Aorta (tissue), 5 donors: ENCODE measurements at places on chromosomes 1 and 21.

DNA sequence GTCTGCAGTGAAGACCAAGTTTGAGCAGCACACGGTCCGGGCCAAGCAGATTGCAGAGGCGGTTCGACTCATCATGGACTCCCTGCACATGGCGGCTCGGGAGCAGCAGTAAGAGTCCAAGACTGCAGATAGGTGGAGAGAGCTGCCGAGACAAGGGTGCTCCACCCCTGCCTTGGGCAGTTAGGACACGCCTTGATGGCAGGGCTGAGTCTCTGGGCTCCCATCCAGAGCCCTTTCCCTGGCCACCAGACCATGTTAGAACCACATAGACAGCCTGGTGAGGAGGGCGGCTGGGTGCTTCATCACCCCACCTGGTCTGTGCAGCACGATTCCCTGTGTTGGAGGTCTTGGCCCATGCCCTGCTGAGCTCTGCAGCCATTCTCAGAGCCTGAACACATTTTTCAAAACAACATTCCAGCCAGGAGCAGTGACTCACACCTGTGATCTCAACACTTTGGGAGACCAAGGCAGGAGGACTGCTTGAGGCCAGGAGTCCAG, 17.3 kb upstream of the MIIP start:
- no peaks in the 10 kb centered on the region for H3K27me3 ChIP-seq
- no peak overlapping the region for H3K4me3 ChIP-seq
- no peak for DNase-seq
- H3K4me1 ChIP-seq: no peaks in the 10 kb centered on the region
- H3K36me3 ChIP-seq: peaks cover 28% of the 10 kb centered on the region

DNA sequence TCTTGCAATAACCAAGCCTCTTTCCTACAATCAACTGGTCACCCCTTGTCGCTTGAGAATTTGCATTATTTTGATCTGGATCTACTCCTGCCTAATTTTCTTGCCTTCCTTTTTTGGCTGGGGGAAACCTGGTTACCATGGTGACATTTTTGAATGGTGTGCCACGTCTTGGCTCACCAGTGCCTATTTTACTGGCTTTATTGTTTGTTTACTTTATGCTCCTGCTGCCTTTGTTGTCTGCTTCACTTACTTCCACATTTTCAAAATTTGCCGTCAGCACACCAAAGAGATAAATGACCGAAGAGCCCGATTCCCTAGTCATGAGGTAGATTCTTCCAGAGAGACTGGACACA, 743 bp downstream of the GPR52 start:
- no peak overlapping the region for H3K27ac ChIP-seq
- H3K27me3 ChIP-seq: no peaks in the 10 kb centered on the region
- H3K4me3 ChIP-seq: no peak overlapping the region
- H3K4me1 ChIP-seq: no peaks in the 10 kb centered on the region
- no peak for DNase-seq

- peak overlapping the region; percentile 15 for H3K27ac ChIP-seq
- no peaks in the 10 kb centered on the region for H3K36me3 ChIP-seq
- DNase-seq: peak; percentile 98
- H3K27me3 ChIP-seq: no peaks in the 10 kb centered on the region
- no peaks in the 10 kb centered on the region for H3K4me1 ChIP-seq
These were observed 33.6 kb downstream of the ACOT11 start for GRCh38 chr1:54581621-54582035.

GRCh38 chr1:27726173-27727044, 648 bp downstream of the FAM76A start:
- DNase-seq: peak; percentile 87
- no peaks in the 10 kb centered on the region for H3K36me3 ChIP-seq
- no peaks in the 10 kb centered on the region for H3K4me1 ChIP-seq
- H3K4me3 ChIP-seq: peak overlapping the region; percentile 61
- H3K27ac ChIP-seq: no peak overlapping the region

GRCh38 chr21:46425571-46425970, 33.1 kb upstream of the DIP2A start:
- DNase-seq: no peak
- no peaks in the 10 kb centered on the region for H3K27me3 ChIP-seq
- peaks cover 2% of the 10 kb centered on the region for H3K36me3 ChIP-seq
- no peak overlapping the region for H3K4me3 ChIP-seq

DNA sequence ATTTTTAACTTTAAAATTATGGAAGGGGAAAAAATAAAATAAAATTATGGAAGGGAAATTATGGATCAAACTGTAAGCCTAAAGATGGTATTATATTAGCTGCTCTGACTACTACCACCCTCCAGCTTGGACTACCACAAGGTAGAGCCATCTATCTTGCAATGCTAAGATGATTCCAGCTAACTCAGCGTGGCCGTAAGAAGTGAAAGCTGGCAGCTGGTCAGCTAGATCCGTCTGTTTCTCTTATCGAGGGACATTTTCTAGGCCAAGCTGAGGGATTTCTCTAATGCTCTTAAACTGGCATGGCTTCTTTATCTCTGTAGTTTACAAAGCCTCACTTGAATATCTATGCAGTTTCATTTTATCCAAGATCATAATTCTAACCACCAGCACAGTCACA, 31.5 kb downstream of the LYST start:
- no peak overlapping the region for H3K4me3 ChIP-seq
- no peak overlapping the region for H3K27ac ChIP-seq
- H3K36me3 ChIP-seq: no peaks in the 10 kb centered on the region
- peak; percentile 63 for DNase-seq
- H3K4me1 ChIP-seq: peaks cover 2% of the 10 kb centered on the region
- no peaks in the 10 kb centered on the region for H3K27me3 ChIP-seq

GRCh38 chr21:41926117-41926806, 27.6 kb downstream of the C2CD2 start:
- peaks cover 2% of the 10 kb centered on the region for H3K4me1 ChIP-seq
- H3K27me3 ChIP-seq: no peaks in the 10 kb centered on the region
- peak overlapping the region; percentile 86 for H3K27ac ChIP-seq
- no peak for DNase-seq
- H3K36me3 ChIP-seq: no peaks in the 10 kb centered on the region
- H3K4me3 ChIP-seq: no peak overlapping the region

DNA sequence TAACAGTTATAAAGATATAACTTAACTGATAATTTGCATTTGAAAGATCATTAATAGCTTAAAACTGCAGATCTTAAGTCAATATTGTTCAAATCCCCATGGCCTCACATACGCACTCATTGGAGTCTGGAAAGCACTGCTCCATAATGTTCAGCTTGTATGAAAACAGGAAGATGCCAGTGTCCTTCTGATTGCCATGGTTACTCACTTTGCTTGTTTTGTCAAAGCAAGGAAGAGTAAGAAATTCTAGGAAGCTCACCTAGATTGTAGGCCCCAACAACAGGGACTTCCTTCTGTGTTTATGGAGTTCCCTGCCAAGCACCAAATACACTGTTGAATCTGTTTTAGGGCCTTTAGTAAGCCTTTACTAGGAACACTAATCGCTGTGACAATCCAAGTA, 10.9 kb downstream of the GAS5 start:
- H3K4me1 ChIP-seq: no peaks in the 10 kb centered on the region
- no peak overlapping the region for H3K27ac ChIP-seq
- H3K4me3 ChIP-seq: no peak overlapping the region
- DNase-seq: no peak
- H3K27me3 ChIP-seq: no peaks in the 10 kb centered on the region

DNA sequence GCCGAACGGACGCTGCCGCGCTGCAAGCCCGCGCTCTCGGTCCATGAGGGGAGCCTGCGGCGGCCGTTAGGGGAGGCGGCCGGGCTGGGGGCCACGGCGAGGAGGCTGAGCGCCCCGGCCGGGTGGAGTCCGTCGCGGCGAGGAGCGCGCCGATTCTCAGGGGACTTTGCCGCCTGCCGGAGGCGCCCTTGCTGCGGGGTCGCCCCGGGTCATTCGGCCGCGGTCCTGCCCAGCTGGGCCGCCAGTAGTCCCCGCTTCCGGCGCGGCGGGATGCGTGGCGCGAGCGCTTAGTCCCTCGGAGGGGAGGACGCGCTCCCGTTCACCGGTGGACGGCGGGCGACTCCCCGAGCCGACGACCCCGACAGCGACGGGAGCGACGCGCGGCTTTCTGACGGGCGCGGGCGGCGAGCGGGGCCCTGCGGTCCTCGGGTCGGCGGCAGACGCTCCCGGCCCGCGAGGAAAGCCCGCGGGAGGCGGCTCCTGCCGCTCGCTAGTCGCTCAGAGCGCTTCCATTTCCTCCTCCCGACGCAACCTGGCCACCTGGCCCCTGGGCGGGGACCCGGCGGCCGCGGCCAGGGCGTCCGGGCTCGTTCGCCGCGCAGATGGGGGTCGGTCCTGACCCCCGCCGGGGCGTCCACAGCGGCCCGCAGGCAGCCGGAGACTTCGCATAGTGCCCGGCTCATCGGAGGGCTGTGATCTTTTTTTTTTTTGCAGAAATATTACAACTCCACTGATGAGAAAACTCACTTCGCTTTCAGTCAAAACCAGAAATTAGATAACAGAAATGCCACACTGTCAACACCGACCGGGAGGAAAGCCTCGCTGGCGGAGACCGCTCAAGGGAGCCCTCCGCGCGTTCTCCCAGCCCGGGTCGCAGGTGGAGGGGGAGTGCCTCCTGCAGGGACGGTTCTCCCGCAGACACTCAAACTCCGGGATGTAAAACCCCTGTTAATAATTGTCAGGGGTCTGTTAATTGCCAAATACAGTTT, 641 bp upstream of the ZBTB21 start:
- peak overlapping the region; percentile 10 for H3K4me3 ChIP-seq
- DNase-seq: peak; percentile 91
- no peaks in the 10 kb centered on the region for H3K36me3 ChIP-seq
- H3K27me3 ChIP-seq: no peaks in the 10 kb centered on the region
- peak overlapping the region; percentile 48 for H3K27ac ChIP-seq

- no peaks in the 10 kb centered on the region for H3K36me3 ChIP-seq
- H3K4me1 ChIP-seq: no peaks in the 10 kb centered on the region
- H3K27me3 ChIP-seq: no peaks in the 10 kb centered on the region
These were observed 520.2 kb downstream of the PTPRU start for GRCh38 chr1:29756498-29756897.

DNA sequence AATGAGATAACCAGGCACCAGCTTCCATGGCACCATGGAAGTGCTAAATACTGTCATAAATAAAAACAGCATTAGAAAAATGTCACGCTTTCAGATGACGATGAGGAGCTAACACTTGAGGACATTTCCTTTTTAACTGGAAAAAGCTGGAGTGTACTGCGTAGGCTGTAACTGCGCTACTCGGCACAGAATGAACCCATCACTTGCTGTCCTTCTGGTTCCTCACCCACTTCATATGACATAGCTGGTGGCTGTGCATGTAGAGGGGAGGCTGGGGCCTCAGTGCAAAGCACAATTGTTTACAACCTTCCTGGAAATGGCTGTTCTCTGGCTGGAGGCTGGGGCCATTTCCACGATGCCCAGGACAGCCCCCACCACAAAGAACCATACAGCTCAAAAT, 55.7 kb downstream of the NTPCR start:
- H3K4me1 ChIP-seq: no peaks in the 10 kb centered on the region
- H3K36me3 ChIP-seq: no peaks in the 10 kb centered on the region
- H3K27me3 ChIP-seq: no peaks in the 10 kb centered on the region
- H3K27ac ChIP-seq: no peak overlapping the region
- no peak overlapping the region for H3K4me3 ChIP-seq

GRCh38 chr1:244346972-244347618, 104.6 kb downstream of the ADSS2 start:
- no peaks in the 10 kb centered on the region for H3K36me3 ChIP-seq
- H3K4me1 ChIP-seq: no peaks in the 10 kb centered on the region
- no peak overlapping the region for H3K4me3 ChIP-seq
- no peaks in the 10 kb centered on the region for H3K27me3 ChIP-seq
- DNase-seq: no peak

DNA sequence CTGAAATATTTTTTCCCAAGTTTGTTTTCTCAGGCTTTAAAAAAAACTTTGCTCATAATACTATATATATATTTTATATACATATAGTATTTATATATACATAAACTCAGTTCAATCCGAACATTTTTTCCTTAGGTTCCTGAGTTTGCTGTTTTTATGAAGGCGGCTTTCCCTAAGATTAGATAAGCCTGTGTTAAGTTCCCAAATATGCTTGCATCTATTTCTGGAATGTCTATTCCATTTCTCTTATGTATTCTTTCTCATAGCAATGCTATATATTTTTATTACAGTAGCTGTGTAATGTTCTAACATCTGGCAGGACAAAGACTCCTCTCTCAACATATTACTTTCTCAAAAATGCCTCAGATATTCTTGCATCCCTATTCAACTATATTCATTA, 45.9 kb downstream of the ADSS2 start:
- no peak overlapping the region for H3K27ac ChIP-seq
- no peaks in the 10 kb centered on the region for H3K27me3 ChIP-seq
- H3K4me3 ChIP-seq: no peak overlapping the region
- DNase-seq: no peak

- no peaks in the 10 kb centered on the region for H3K27me3 ChIP-seq
- peak; percentile 60 for DNase-seq
- no peaks in the 10 kb centered on the region for H3K4me1 ChIP-seq
These were observed 12.9 kb upstream of the RNU1-4 start for GRCh38 chr1:16727190-16728111.

GRCh38 chr1:246919902-246920301, 11.8 kb downstream of the AHCTF1 start:
- DNase-seq: no peak
- no peak overlapping the region for H3K4me3 ChIP-seq
- H3K27ac ChIP-seq: no peak overlapping the region
- H3K4me1 ChIP-seq: no peaks in the 10 kb centered on the region
- no peaks in the 10 kb centered on the region for H3K27me3 ChIP-seq
- H3K36me3 ChIP-seq: no peaks in the 10 kb centered on the region

DNA sequence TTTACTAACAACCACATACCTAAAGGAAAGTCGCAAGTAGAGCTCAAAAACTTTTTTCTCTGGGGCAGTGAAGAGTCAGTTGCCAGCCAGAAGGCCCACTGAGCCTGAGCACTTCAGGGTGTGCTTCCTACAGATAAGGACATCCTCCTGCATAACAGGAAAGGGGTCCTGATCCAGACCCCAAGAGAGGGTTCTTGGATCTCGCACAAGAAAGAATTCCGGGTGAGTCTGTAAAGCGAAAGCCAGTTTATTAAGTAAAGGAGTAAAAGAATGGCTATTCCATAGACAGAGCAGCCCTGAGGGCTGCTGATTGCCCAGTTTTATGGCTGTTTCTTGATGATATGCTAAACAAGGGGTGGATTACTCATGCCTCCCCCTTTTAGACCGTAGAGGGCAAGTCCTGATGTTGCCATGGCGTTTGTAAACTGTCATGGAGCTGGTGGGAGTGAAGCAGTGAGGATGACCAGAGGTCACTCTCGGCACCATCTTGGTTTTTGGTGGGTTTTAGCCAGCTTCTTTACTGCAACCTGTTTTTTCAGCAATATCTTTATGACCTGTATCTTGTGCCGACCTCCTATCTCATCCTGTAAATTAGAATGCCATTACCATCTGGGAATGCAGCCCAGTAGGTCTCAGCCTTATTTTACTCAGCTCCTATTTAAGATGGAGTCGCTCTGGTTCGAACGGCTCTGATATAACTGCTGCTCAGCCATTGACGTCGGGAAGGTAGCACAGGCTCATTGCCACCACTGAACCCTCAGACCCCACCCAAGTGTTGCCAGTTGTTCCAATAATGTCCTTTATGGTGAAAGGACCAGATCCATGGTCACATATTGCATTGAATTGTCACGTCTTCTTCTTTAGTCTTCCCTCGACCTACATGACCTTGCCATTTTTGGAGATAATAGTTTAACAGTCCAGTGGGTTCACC, 96.6 kb upstream of the ERRFI1 start:
- no peaks in the 10 kb centered on the region for H3K27me3 ChIP-seq
- H3K36me3 ChIP-seq: no peaks in the 10 kb centered on the region
- no peak overlapping the region for H3K4me3 ChIP-seq
- H3K27ac ChIP-seq: peak overlapping the region; percentile 65
- peaks cover 21% of the 10 kb centered on the region for H3K4me1 ChIP-seq
